ENCODE measurements at places on chromosomes 6 and 20.

GRCh38 chr20:36975099-36975818 is 23.8 kb upstream of the SAMHD1 start:
- DNase-seq, result no peak

- no peak for DNase-seq
Observed at GRCh38 chr20:44586289-44586911, 4.0 kb downstream of the PKIG start.

GRCh38 chr6:122788663-122789181 is 336 bp upstream of the SMPDL3A start:
- DNase-seq, result no peak

GRCh38 chr20:63261795-63262528 is 7.7 kb upstream of the NKAIN4 start:
- DNase-seq, result no peak

DNA sequence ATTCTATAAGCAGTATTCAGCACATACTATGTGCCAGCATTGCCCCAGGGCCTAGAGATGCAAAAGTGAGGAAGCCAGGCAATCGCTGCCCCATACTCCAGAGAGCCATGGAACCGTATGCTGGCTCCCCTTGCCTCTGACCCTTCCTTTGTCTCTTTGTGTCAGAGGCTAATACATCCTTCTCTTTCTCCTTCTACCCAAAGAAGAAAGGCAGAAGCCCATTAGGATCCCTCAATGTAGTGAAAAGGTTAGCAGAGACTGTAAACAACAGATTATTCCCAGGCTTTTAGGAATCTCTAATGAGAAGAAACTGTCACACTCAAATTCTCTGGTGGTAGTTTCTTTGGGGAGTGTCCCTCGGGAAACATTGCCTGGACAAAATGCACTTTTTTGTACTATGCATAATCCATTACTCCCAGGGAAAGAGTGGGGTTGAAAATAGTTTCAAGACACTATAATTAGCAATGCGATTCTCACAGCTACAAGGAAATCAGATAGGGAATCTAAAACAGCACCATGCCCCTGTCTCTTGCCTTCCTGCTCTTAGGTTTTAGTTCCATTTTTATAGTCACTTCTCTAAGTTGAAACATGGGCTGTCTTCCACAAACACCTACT is 325.2 kb upstream of the CNR1 start:
- DNase-seq, result no peak

GRCh38 chr20:32887492-32887891 is 28.8 kb downstream of the EFCAB8 start:
- no peak for DNase-seq

DNA sequence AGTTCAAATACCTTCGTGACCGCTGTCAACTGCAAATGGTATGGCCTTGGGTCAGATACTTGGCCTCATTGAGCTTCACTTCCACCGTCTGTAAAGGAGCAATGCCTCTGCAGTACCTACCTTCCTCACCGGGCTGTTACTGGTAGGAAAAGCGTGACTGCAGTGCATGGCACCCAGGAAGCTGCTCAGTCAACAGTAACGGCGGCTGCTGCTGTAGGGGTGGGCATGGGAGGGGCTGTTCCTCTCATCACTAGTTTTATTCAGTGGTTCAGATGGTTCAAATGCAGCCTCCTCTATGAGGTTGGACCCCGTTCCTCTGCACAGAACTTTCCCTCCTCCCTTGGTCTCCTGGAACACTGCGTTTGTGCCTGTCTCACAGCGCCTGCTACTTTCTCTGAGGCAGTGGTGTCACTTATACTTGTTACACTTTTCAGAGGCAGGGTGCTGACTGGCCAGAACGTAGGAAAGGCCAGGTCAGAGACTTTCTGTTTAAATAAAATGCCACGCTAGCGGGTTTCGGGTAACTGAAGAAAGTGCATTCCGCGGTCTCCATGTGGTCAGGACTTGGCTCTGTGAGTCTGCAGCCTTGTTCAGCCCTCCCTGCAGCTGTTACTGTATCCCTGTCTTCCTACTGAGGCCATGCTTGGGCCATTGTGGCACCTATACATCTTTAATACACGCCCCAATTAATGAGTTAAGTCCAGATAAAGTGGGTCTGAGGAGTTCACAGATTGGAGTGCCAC is 279.6 kb downstream of the NRN1 start:
- DNase-seq, result no peak

DNA sequence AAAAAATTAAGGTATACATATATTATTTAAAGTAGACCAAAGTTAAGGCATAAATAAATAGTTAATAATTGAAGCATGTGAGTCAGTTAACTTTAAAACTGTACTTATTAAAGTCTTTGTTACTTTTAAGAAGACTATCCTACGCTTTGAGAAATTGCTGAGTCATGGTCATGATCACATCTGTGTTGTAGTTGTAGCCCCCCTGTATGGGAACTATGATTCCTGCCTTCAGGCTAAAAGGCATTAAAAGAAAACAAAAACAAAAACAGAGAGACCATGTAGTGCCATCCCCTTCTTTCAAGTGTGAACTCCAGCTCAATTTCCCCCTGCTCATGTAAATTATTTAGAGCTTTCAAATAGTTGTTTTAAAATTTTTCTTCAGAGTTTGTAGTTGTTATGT is 123.4 kb downstream of the FLRT3 start:
- no peak for DNase-seq

GRCh38 chr6:83974409-83975050 is 59.0 kb upstream of the MRAP2 start:
- peak; percentile 9 for DNase-seq

- DNase-seq, result no peak
Observed at GRCh38 chr20:17816804-17817587, 117.2 kb downstream of the BANF2 start.

DNA sequence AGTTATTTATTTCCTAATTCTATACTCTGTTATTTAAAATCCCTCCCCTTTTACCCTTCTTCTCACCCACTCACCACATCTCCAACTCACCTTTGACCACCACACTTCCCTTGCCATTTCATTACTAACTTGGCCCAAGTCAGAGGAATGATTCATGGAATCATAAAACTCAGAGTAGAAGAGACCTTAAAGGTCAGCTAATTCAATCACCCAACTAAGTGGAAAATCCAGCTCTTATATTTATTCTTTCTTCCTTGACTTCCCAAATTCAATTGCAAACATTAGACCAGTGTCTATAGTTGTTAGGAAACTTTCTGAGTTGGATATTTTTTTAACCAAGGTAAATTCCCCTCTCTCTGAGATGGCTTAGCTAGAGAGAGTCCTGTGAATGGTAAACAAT is 26.5 kb upstream of the HEY2 start:
- no peak for DNase-seq

DNA sequence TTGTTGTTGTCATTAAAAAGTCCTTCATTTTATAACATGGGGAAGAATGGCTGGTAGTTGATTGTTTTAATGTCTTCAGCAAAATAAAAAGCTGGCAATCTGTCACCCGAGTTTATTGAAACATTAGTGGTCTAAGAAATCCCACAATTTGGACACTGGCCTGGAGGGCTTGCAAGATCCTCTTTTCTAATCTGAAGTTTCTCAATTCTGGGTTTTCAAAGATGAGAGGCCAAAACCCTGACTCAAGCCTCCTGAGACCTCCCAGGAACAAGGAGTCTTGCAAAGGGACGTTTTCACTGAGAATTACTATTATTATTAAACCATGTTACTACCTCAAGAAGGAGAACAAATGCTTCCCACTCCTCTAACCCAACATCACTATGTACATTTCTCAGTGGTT is 19.5 kb downstream of the MAP1LC3A start:
- no peak for DNase-seq

GRCh38 chr6:109006818-109007217 is 87.8 kb downstream of the SESN1 start:
- no peak for DNase-seq

DNA sequence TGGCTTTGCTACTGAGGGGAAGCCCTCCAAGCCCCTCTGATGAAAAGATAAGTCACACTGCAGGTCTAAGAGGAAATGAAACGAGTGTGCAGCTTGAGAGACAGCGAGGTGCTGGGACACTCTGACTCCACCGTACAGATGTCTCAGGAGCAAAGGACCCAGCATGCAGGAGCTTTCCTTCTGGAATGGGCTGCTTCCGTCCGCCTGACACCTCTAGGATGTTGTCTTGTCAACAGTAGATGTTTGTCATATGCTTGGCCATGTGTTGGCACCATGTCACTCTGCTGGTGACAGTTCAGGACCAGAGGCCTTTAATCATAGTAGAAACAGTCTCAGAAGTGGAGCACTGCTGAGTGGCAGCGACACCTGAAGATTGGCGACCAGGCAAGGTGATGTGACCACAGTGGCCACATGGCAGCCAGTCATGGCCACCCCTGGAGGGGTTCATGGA is 46.7 kb downstream of the SLC24A3 start:
- DNase-seq, result no peak

DNA sequence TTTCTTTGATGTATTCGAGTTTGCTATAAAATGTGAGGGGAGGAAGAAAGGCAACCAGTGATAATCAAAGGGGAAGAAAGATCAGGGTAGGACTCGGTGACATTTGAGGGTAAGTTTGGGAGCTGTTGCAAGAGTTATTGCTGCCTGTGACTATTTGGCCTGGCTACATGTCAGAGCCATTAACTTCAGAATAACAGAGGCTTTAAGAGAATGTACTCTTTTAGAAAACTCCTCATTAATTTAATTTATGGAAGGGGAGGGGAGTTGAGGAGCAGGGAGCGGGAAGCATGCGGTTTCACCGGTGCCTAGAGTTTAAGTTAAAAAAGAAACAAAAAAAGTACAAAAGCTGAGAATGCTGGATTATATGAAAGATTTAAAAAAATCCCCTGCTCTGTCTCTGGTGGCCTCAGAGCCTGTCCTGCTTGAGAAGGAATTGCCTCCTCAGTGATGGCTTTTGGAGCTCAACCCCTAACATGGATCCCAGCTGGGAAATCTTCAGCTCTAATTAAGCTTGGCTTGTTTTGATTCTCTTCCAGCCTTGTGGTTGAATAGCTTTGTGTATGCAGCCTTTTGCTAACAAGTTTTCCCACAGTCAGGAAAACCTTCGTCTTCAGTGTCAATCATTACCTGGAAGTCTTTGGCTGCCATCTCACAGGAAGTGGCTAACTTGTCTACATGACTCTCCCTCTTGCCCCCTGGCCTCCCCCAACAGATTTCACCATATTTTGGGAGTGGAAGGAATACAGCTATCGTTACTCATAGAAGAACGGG is 238.2 kb downstream of the SOX4 start:
- no peak for DNase-seq

DNA sequence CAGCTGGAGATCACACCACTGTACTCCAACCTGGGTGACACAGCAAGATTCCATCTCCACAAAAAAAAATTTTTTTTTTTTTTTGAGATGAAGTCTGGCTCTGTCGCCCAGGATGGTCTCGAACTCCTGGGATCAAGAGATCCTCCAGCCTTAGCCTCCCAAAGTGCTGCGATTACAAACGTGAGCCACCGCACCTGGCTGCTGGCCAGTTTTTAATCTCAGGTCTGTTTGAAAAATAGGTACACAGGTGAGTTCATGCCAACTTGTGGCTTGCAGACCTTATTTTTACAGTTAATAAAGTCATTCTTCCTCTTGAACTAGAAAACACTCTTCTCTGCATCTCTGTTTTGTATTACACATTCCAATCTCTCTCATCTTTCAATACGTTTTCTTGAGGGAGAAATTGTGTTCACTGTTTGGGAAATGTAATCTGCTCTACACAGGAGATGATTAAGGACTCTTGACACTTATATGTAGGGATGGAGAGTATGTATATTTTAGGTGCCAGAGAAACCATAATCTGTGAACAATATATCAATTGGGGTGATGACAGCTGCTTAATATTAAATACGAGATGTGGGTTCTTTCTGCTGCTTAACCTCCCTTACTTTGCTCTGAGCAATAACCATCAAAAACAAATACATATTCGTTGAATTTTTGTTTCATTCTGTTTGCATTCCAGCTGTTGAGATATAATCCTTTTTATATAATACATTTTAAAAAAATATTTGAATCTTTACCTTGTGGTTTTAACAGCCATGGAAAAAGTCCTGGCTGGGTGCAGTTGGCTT is 17.7 kb upstream of the RIPOR3 start:
- DNase-seq, result no peak

All from putamen (tissue), 1 donor.